Activated CD4-positive, alpha-beta memory T cell treated with anti-CD3 and anti-CD28 coated beads, Interleukin-2, amount 10 ng/mL, durations not matched to agents 7 days and 5 days (primary cell): ENCODE measurements at places on chromosomes 11 and 22. TPM values are rescaled to one million over a fixed set of nuclear protein-coding genes. Genes with fewer than 3 reads are reported as not detected.

HRAS gene
- total RNA-seq: 45.1 TPM

ACRV1 gene
- total RNA-seq: not detected

LUZP2 gene
- not detected for total RNA-seq

SPON1 gene
- 0.45 TPM for total RNA-seq

C11orf42 gene
- not detected for total RNA-seq
